GM04503 (cell line): ENCODE measurements at places on chromosomes 2 and 18.

DNA sequence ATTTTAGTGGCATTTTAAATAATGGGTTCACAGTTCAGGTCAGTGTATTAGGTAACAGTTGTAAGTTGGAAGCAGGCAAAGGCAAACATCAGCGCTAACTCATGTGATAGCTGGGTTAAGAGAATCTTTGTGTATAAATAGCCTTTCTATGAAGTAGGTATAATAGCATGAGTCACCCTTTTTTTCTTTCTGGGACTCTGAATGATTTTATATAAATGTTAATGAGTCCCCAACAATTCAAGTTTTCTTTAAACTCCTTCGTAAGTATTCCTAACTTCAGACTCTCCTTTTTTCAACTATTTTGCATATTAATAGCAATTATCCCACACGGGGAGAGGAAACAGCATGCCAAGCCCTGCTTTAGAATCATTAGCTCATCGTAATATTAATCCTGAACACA lies 384.3 kb downstream of the PIK3C3 start:
- DNase-seq = no peak

DNA sequence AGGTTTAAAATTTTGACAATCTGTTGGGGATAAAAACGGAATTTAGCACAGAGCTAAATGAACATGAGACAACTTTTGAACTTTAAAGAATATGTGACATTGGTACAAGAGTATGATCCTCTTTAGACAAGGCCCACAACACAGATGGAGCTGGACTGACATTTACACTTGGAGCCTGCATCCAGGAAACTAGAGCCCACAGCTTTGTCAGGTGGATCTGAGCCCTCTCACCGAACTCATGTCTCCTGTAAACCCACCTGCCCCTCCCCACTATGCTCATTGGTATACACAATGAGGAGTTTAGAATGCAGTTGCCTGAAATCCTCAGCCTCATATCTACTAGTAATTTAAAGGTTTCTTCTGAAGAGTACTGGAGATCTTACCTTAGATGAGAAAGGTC lies 22.1 kb upstream of the ACAA2 start:
- no peak for DNase-seq

DNA sequence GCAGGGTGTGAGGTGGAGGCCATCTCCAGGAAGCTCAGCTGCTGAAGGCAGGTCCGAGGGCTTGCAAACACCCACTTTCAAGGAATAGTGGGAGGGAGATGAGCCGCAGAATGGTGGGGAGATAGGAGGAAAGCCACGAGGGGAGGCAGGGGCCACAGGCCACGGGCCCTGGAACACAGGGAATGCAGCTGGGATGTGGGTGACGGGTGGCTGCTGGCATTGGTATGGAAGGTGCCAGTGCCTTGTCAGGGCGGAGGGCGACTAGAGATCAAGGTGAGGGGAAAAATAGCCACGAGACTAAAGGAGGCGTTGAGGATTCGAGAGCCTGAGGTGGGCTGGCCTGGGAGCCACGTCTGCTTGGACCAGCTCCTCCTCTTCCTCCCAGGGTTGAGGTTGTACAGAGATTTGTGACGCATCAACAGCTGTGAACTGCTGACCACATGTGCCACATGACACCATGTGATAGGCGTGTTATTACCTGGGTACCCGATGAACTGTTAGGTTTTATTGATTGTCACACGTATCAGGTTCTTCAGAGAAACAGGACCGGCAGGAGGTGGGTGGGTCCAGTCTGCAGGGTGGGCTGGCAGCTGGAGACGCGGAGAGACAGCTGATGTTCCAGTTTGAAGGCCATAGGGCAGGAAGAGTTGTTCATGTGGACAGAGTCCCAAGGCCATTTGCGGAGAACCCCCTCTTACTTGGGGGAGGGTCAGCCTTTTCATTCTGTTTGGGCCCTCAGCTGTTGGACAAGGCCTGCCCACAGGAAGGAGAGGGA lies 9.9 kb downstream of the IMPA2 start:
- no peak for DNase-seq

- no peak for DNase-seq
Observed at GRCh38 chr2:65353046-65353445, 79.4 kb downstream of the SPRED2 start.

DNA sequence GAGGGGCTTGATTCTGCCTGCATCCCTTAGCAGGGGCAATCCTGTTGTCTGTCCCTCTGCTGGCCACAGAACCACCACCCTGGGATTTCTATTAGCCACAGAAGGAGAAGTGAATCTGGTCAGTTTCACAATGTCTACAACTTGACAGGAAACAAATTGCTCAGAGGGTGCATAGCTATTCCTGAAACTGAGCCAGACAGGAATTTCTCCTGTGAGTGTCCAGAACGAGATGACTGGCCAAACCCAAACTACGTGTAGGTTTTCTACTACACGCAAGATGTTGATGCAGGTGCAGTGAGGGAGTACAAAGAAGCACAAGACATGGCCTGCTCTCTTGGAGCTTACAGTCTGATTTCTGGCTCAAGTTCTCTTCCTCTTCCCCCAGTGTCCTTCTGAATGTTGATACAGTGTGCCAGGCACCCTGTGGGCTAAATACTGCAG lies 201.9 kb downstream of the CLIP4 start:
- DNase-seq = no peak

GRCh38 chr2:62688771-62689170 lies 16.7 kb upstream of the EHBP1 start:
- DNase-seq = no peak

- peak; percentile 96 for DNase-seq
Observed at GRCh38 chr2:46984642-46985476, 69.3 kb upstream of the MCFD2 start.

GRCh38 chr2:19490846-19491435 lies 132.5 kb upstream of the OSR1 start:
- DNase-seq = no peak

GRCh38 chr2:136751406-136751805 lies 13.9 kb upstream of the THSD7B start:
- no peak for DNase-seq

GRCh38 chr2:134370655-134371445 lies 117.0 kb downstream of the MGAT5 start:
- peak; percentile 49 for DNase-seq

DNA sequence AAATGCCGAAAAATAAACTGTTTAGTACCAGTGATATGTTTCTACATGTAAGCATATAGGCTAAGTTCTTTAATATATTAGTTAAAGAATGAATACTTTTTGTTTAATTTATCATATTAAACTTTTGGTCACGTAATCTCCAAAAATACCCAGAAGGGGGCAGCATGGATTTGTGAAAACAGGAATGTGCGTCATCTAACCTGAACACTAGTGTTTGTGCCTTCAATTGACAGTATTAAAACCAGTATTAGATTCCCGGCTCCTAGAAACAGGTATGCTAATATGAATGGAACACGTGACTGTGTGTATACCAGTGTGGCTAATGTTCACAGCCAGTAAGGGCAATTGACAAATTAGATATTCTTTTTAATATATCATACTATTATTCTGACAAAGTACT lies 51.8 kb downstream of the WDR7 start:
- DNase-seq = peak; percentile 5

DNA sequence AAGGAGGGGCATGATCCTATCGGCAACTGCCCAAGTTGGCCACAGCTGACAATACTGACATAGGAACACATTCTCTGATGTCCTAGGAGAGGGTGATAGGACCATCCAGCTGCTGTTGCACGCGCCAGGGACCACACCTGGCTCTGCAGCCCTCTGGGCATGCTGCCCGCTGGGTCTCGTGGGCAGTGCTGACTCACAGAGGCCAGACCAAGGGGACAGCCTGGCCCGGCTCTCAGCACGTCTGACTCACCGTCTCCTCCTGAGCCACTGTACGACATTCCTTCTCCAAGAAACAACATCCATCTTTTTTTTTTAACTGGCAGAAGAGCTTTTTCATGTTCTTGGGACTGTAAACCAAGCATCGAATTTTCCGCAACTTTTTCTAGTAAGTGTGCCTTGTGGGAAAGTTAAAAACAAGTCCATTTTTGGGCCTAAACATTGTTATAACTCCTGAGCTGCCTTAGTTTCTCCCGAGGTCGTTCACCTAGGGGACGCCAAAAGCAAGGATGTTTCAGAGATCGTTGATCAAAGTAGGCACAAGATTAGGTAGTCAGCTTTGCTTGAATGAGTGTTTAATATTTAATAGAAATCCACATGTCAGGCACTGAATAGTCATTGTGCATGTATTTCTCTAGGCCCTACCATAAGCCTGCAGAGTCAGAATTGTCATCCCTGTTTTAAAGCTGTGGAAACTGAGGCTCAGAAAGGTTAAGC lies 100.3 kb downstream of the TTC32 start:
- peak; percentile 84 for DNase-seq

GRCh38 chr2:119691651-119692245 lies 12.7 kb downstream of the TMEM177 start:
- no peak for DNase-seq

DNA sequence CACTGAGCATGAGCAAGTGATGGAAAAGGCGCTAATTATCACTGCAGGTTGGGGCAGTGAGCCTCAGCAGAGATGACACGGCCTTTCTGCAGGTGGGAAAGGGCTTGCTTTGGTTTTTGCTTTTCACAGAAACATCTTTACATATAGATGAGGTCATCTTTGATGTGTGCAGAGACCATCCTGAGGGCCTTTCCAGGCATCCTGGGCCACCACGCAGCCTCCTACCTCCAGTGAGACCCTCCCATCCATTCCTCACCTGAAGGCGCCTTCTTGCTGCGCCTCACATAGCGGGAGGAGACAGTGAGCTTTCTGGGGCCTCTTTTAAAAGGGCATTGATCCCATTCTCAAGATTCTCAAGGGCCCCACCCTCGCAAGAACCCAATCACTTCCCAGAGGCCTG lies 235.3 kb upstream of the RAB6C start:
- no peak for DNase-seq

DNA sequence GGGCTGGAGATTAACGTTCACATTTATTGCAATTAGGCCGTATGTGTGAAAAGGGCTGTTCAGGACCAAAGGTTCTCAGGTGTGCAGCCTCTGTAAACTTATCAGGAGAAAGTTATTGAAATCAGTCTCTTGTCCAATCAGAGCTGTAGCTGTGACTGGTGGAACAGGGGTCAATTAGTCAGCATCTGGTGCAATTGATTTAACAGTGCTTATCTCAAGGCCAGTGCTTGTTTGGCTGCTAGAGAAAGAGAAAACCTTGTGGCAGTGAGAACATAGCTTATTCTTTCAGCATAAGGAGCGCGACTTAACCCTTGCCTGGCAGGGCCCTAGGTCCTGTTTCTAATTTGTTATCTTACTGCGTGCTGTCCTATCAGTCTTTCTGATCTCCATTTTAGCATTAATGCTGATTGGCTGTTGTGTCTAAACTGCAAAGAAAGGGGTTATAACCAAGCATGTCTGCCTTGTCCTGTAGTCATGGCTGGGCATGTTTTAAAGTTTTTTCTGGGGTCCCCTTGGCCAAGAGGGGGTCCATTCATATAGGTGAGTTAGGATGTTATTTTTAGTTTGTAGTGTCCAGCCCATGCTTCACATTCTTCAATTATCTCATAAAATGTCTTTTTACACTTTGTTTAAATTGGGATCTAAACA lies 66.4 kb downstream of the CYB5A start:
- DNase-seq = no peak

- no peak for DNase-seq
Observed at GRCh38 chr2:164386231-164386630, 235.1 kb downstream of the GRB14 start.

GRCh38 chr2:120227111-120227991 lies 4.2 kb upstream of the TMEM185B start:
- no peak for DNase-seq

DNA sequence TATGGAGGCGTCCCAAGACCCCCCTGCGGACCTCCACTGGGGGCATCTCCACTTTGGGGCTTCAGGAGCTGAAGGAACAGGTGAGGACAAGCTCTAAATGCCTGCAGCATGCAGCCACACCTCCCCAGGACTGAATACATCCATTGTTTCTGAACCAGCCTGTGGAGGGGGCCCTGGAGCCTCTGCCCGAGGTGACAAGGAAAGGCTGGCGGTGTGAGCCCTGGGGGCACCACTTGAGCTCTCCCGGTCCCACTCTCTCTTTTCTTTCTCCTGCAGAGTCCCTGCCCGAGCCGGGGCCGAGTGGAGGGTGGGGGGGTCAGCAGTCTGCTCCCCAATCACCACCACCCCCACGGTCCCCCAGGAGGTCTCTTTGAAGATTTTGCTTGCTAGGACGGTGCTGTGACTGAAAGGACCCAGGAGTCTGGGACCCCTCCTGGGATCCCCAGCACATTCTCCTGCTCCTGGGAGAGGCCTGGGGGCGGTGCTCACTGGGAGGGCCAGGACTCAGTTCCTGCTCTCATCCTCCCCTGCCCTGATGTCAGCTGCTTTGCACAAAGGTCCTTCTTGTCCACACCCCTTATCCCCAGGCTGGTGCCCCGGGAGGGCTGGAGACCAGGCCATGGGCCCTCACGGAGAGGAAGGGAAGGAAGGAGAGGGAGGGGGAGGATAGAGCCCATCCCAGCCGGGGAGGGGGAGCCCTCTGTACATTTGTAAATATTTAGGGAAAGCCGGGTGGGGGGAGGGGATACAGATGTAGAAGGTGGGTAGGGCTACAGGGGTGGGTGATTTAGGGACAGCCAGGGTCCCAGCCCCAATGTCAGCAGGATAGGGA lies 5.7 kb downstream of the CHPF start:
- DNase-seq = no peak

- no peak for DNase-seq
Observed at GRCh38 chr18:70243131-70243929, 37.8 kb upstream of the RTTN start.

DNA sequence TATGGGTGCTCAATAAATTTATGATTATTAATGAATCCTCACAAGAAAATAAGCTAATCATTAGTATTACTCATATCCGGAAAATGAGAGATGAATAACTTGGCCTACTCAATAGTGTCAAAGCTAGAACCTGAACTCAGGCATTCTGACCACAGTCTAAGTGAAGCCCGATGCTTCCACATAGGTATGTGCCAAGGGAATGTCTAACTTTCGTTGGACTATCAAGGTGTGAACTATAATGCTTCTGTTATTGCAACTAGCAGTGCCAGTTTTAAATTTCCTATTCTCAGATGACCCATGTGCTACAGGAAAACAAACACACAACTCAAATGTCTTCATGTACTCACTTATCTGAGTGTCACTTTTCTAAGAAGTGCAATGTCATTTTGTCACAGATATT lies 1.8 kb downstream of the BARD1 start:
- no peak for DNase-seq
